ENCODE measurements at places on chromosomes 2 and 18.
A peak's percentile ranks its signal among the peaks of the same experiment; 100 is the strongest.

GRCh38 chr18:79924814-79925731, 26.4 kb downstream of the SLC66A2 start:
- H3K27me3 ChIP-seq: no peaks in the 10 kb centered on the region
- H3K36me3 ChIP-seq: peaks cover 6% of the 10 kb centered on the region
- no peaks in the 10 kb centered on the region for H3K4me1 ChIP-seq
- no peak overlapping the region for H3K4me3 ChIP-seq
- H3K27ac ChIP-seq: no peak overlapping the region
- no peak for DNase-seq

- no peaks in the 10 kb centered on the region for H3K27me3 ChIP-seq
- peaks cover 15% of the 10 kb centered on the region for H3K4me1 ChIP-seq
- H3K27ac ChIP-seq: no peak overlapping the region
- no peak for DNase-seq
- no peaks in the 10 kb centered on the region for H3K36me3 ChIP-seq
These were observed 30.8 kb upstream of the GLS start for GRCh38 chr2:190849774-190850173.

- no peaks in the 10 kb centered on the region for H3K36me3 ChIP-seq
- H3K4me1 ChIP-seq: peaks cover 47% of the 10 kb centered on the region
- H3K27me3 ChIP-seq: no peaks in the 10 kb centered on the region
These were observed 4.5 kb downstream of the BOK start for GRCh38 chr2:241563031-241563507.

DNA sequence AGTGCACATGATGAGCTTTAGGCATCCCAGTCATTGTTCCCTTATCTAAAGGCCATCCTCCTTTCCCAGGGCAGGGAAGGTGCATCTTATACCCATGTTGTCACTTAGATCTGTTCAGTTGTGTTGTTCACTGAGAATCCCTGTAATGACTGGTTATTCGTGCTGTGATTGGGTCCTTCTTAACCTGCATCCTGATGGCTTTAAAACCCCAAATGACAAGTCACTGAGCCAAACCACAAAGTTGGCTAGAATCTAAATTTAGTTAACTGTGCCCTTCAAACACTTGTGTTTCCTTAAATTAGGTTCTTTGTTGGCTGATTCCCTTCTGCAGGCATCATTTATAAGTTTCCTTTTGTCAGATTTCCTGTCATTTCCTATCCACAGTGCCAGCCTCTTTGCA, 58.5 kb upstream of the SLC16A14 start:
- H3K27ac ChIP-seq: no peak overlapping the region
- DNase-seq: no peak
- H3K4me3 ChIP-seq: no peak overlapping the region

DNA sequence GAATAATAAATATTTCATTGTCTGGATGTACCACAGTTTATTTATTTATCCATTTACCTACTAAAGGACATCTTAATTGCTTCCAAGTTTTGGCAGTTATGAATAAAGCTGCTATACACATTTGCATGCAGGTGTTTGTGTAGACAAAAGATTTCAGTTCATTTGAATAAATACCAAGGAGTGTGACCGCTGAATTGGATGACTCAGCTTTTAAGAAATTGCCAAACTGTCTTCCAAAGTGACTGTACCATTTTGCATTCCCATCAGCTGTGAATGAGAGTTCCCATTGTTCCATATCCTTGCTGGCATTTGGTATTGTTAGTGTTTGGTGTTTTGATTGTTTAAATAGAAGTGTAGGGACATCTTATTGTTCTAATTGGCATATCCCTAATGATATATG, 36.2 kb upstream of the FMNL2 start:
- no peak for DNase-seq
- H3K27ac ChIP-seq: no peak overlapping the region
- no peak overlapping the region for H3K4me3 ChIP-seq

DNA sequence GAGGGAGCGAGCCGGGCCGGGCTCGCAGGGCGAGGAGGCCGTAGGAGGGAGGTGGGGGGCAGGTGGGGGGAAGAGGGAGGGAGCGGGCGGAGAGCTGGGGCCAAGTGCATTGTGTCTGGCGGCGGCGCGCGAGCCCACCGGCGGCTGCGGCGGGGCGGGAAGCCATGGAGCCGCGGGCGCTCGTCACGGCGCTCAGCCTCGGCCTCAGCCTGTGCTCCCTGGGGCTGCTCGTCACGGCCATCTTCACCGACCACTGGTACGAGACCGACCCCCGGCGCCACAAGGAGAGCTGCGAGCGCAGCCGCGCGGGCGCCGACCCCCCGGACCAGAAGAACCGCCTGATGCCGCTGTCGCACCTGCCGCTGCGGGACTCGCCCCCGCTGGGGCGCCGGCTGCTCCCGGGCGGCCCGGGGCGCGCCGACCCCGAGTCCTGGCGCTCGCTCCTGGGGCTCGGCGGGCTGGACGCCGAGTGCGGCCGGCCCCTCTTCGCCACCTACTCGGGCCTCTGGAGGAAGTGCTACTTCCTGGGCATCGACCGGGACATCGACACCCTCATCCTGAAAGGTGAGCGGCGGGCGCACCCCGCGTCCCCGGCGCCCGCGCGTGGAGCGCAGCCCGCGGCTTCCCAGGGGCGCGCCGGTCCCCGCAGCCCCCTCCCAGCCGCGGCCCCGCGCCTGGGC, at the start of gene TMEM178A:
TMEM178A (plus strand) TSS at position 107 of the 680 bp plus-strand sequence; CDS start at position 165, 58 bp downstream.
- H3K4me1 ChIP-seq: peaks cover 7% of the 10 kb centered on the region
- DNase-seq: peak; percentile 39
- no peak within 1 kb of the TSS for H3K27ac ChIP-seq
- peak within 1 kb of the TSS; percentile 58 for H3K4me3 ChIP-seq
- H3K36me3 ChIP-seq: no peaks in the 10 kb centered on the region

Measured in hepatocyte (in vitro differentiated cells).